RKO (cell line): ENCODE measurements at places on chromosomes 3 and 15.

DNA sequence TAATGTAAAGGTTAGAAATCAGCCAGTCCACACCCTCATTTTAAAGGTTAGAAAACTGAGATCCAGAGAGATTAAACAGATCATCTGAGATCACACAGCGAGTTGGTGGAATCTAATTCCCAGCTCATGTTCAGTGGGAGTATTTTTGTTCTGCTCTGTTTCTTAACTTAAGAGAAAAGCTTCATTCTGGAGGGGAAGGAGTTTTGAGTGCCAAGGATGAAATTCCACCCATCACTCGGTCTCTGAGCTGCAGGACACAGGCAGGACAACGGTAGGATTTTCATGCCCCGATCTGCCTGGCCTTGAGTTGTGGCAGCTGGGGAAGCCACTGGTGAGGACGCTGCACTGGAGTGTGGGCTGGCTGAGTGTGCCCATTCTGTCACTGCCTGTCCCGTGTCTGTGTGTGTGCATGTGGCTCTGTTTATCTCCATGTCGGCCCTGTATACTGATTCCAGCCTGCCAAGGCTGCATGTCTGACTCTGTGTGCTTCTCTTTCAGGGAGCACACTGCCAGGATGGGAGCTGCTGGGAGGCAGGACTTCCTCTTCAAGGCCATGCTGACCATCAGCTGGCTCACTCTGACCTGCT is 94.3 kb downstream of the CEMIP start:
- no peak for DNase-seq

GRCh38 chr3:110710603-110711002 is 361.0 kb upstream of the NECTIN3 start:
- DNase-seq: no peak

DNA sequence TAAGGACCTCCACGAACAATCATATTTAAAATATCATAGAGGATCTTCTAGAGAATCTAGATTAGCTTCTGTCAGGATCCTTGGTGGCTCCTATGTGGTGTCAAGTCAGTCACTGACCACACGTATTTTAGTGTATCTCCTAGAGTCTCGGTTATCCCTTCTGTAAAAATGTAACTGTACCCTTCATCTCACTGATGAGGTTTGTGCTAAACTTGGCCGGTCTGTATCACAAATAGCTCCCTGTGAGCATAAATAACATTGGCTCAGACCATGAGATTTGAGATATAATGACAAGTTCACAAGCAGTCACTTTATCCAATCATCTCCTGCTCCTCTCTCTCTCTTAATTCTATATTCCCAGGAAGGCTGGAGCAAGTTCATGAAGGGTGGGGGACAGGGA is 93.6 kb upstream of the ARL6 start:
- DNase-seq: no peak

GRCh38 chr3:112966633-112967032 is 8.3 kb downstream of the CD200R1 start:
- no peak for DNase-seq

DNA sequence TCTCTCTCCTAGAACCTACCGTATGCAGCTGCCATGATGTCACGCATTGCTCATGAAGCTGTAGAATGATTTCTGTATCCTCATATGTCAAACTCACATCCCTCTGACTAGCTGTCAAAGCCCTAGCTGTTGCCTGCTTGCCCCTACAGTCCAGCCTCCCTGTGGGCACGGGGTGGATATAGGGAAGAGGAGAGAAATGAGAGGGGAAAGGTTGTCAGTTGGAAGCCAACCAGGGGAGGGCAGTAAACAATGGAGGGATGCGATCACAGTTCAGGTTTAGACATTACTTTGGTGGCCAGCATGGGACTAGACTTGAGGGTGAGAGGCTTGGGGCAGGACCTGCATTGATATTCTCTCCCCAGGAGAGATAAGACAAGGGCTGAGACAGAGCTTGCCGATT is 1.7 kb upstream of the HDGFL3 start:
- no peak for DNase-seq

- no peak for DNase-seq
Observed at GRCh38 chr3:45984331-45985312, 11.0 kb downstream of the FYCO1 start.

DNA sequence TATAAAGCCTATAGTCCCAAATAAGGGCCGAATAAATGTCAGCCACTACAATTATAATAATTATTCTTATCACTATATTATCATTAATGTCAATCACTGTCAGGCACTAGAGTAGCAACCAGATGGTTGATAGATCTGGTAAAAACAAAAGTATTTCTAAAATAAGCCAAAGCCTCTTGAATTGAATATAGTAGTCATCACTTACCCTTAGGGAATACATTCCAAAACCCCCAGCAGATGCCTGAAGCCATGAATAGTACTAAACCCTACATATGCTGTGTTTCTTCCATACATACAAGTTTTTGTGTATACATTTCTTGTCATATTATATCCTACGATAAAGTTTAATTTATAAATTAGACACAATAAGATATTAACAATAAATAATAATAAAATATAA is 59.1 kb downstream of the LRRC3B start:
- DNase-seq: no peak
